Activated T-cell treated with anti-CD3 and anti-CD28 coated beads, Interleukin-2, amount 50 U/mL, for 72 hours (primary cell): ENCODE measurements at places on chromosomes 3 and 15. TPM values are rescaled to one million over a fixed set of nuclear protein-coding genes. Genes with fewer than 3 reads are reported as not detected.

Gene DAZL
- total RNA-seq = not detected

Gene C3orf20
- total RNA-seq = 1.1 TPM

Gene TMEM108
- 0.12 TPM for total RNA-seq

Gene RMDN3
- total RNA-seq = 30.7 TPM

Gene CHRNA7
- total RNA-seq = 0.51 TPM

Gene CMTM8
- 9.0 TPM for total RNA-seq

Gene PHC3
- total RNA-seq = 71.1 TPM

Gene TEX55
- not detected for total RNA-seq

Gene SLC51B
- not detected for total RNA-seq

Gene RTP3
- total RNA-seq = not detected

DNA sequence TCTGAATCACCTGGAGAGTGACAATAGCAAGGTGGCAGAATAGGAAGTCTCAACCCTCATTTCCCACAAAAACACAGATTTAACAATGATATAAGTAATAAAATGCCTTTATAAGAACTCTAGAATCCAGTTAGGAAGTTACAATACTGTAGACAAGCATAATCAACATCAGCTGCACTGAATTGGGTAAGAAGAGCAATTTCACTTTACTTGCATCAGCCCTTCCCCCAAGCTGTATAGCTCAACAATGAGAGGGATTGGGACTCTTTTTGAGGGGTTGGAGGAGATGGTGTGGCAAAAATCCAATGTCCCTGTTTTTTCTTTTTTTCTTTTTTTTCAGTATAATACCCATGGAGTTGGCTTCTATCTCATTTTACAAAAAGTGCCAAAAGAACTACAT lies 63.1 kb downstream of the SERP1 start:
- no peak for DNase-seq
- H3K27ac ChIP-seq = no peak overlapping the region
- no peaks in the 10 kb centered on the region for H3K27me3 ChIP-seq
- H3K36me3 ChIP-seq = peaks cover 12% of the 10 kb centered on the region
- no peaks in the 10 kb centered on the region for H3K4me1 ChIP-seq
- no peak overlapping the region for H3K4me3 ChIP-seq

DNA sequence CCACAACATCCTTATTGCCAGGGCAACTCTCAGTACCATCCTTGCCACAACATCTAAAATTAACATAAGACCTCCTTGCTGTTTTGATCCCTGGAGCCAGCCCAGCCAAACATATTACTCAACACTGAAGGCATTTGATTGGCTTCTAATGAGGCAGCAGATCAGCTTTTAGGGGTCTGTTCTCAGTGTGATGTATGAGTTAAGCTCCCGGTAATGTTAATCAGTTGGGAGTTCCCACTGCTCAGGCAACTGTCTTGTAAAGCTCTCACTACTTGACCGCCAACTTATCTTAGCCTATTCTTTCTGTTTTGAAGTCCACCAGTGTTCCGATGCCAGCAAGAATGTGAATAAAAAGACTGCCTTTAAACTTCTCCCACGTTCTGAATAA lies 158.9 kb downstream of the FOXB1 start:
- no peak for DNase-seq
- peaks cover 39% of the 10 kb centered on the region for H3K27me3 ChIP-seq
- no peaks in the 10 kb centered on the region for H3K4me1 ChIP-seq

- no peaks in the 10 kb centered on the region for H3K27me3 ChIP-seq
- no peak overlapping the region for H3K27ac ChIP-seq
- H3K36me3 ChIP-seq = no peaks in the 10 kb centered on the region
- no peak overlapping the region for H3K4me3 ChIP-seq
- H3K4me1 ChIP-seq = no peaks in the 10 kb centered on the region
These were observed 181.8 kb downstream of the MCTP2 start for GRCh38 chr15:94412979-94413746.

GRCh38 chr3:173889596-173889995 lies 492.1 kb downstream of the NLGN1 start:
- no peak for DNase-seq
- H3K27ac ChIP-seq = no peak overlapping the region
- no peaks in the 10 kb centered on the region for H3K4me1 ChIP-seq
- H3K4me3 ChIP-seq = no peak overlapping the region
- no peaks in the 10 kb centered on the region for H3K36me3 ChIP-seq
- no peaks in the 10 kb centered on the region for H3K27me3 ChIP-seq

DNA sequence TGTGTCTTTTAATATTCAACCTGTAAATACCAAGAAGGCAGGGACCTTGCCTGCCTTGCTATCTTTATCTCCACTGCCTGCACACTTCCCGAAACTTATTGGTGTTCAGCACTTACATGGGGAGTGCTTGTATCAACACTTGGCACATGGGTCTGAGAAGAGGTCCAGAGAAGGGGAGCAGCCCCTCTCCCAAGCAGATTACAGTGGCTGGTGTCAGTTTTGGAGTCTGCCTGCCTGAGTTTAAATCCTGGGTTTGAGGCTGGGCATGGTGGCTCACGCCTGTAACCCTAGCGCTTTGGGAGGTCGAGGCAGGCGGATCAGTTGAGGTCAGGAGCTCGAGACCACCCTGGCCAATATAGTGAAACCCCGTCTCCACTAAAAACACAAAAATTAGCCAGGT lies 20.3 kb downstream of the MESD start:
- DNase-seq = no peak
- H3K27ac ChIP-seq = no peak overlapping the region
- peaks cover 5% of the 10 kb centered on the region for H3K4me1 ChIP-seq

DNA sequence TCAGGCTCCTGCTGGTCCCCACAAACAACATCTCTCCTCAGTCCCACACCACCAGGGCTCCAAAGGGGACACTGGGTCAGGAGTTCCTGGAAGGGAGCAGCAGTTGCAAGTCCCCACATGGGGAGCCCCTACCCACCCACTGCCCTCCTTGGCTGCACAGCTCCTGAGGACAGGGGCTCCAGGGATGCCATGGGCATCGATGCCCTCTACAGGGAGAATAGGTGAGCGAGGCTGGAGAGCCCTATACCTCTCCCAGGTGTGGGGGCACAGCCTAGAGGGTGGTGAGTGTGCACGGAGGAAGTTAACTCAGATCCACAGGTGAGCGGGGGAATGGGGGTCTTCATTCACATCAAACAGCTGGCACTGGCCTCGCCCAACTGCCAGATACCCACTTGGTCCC lies 141.2 kb upstream of the LINGO1 start:
- H3K36me3 ChIP-seq = no peaks in the 10 kb centered on the region
- H3K4me3 ChIP-seq = no peak overlapping the region
- no peaks in the 10 kb centered on the region for H3K4me1 ChIP-seq
- H3K27me3 ChIP-seq = no peaks in the 10 kb centered on the region
- DNase-seq = no peak

GRCh38 chr3:50655009-50655830 lies 19.5 kb upstream of the DOCK3 start:
- H3K4me1 ChIP-seq = peaks cover 31% of the 10 kb centered on the region
- DNase-seq = peak; percentile 23
- no peaks in the 10 kb centered on the region for H3K27me3 ChIP-seq

DNA sequence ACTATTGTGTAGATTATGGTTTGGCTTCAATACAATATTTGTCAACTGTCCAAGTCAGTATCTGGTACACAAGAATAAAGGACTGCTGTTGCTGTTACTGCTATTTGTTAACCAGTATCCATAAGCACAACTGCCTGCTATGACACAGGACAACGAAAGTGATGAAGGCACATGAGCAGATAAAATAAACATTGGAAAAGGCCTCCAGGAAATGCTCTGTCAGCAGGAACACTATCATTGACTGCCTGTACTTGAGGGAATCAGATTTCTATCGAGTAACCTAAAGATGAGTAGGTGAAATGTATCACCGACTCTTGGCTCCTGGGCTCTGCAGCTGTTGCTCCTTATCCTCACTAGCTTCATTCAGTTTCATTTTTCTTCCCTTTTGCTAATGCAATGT lies 56.5 kb downstream of the FMN1 start:
- H3K4me3 ChIP-seq = no peak overlapping the region
- peaks cover 22% of the 10 kb centered on the region for H3K27me3 ChIP-seq
- no peak for DNase-seq
- no peaks in the 10 kb centered on the region for H3K36me3 ChIP-seq
- no peak overlapping the region for H3K27ac ChIP-seq

- no peaks in the 10 kb centered on the region for H3K27me3 ChIP-seq
- no peak for DNase-seq
- no peak overlapping the region for H3K4me3 ChIP-seq
- H3K4me1 ChIP-seq = no peaks in the 10 kb centered on the region
These were observed 22.3 kb downstream of the RNU5B-1 start for GRCh38 chr15:65326818-65327217.

DNA sequence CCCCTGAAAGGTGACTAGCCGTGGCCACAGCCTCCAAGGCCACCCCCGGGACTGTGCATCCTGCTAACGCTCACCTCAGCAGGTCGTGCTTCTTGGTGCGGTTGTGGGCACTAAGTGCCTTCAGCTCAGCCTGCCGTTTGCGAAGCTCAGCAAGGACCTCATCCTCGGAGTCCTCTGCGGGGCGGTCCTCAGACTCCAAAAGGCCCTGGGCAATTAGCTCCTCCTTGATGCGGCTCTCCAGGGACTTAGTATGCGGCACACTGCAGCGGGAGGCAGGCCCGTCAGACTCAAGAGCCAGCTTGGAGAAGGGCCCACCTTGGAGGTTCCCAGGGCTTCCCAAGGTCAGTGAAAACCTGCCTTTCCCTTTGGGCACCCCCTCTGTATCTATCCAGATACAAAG lies 8.3 kb downstream of the TADA3 start:
- H3K27me3 ChIP-seq = no peaks in the 10 kb centered on the region
- H3K4me1 ChIP-seq = peaks cover 72% of the 10 kb centered on the region
- no peak for DNase-seq
- H3K4me3 ChIP-seq = no peak overlapping the region
- H3K27ac ChIP-seq = no peak overlapping the region

DNA sequence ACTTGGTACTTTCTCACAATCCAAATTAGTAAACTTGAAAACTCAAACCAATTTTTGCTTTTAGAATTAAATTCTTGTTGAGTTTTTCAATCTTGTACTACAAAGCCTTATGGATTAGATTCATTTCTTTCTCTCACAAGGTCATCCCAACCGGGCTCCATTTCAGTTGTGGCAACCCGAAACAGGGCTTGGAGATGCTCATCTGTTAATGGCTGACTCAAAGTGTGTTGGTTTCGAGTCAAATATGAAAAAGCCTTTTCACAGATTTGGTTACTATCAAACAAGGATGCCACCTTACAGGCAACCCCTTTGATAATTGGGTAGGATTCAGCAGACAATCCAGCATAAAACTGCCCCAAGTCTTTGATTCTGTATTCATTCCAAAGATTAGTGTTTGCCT lies 1.8 kb downstream of the EPM2AIP1 start:
- no peak overlapping the region for H3K27ac ChIP-seq
- H3K4me3 ChIP-seq = no peak overlapping the region
- peaks cover 47% of the 10 kb centered on the region for H3K4me1 ChIP-seq
- peaks cover 12% of the 10 kb centered on the region for H3K36me3 ChIP-seq
- H3K27me3 ChIP-seq = no peaks in the 10 kb centered on the region

- H3K27me3 ChIP-seq = no peaks in the 10 kb centered on the region
- no peak overlapping the region for H3K4me3 ChIP-seq
- H3K4me1 ChIP-seq = no peaks in the 10 kb centered on the region
- no peaks in the 10 kb centered on the region for H3K36me3 ChIP-seq
- H3K27ac ChIP-seq = no peak overlapping the region
These were observed 9.7 kb downstream of the NEIL1 start for GRCh38 chr15:75356517-75356916.

DNA sequence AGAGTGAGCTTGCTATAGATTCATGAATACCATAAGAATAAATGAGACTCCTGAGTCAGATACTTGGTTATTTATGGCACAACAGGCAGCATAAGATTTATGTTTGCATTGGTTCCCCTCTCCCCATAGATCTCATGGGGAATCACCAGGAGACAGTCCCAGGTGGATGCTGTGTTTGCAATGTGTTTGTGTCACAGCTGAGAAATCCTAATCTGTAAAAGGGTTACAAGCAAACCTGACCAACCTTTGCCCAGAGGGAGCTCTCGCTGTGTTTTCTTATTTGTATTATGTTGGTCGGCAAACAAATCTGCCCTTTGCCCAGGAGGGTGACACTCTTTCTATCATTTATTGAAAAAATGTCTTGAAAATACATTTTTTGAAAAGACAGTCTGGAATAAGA lies 236.2 kb downstream of the ZPLD1 start:
- peaks cover 24% of the 10 kb centered on the region for H3K27me3 ChIP-seq
- no peak overlapping the region for H3K27ac ChIP-seq
- no peak overlapping the region for H3K4me3 ChIP-seq
- no peaks in the 10 kb centered on the region for H3K4me1 ChIP-seq
- H3K36me3 ChIP-seq = no peaks in the 10 kb centered on the region

DNA sequence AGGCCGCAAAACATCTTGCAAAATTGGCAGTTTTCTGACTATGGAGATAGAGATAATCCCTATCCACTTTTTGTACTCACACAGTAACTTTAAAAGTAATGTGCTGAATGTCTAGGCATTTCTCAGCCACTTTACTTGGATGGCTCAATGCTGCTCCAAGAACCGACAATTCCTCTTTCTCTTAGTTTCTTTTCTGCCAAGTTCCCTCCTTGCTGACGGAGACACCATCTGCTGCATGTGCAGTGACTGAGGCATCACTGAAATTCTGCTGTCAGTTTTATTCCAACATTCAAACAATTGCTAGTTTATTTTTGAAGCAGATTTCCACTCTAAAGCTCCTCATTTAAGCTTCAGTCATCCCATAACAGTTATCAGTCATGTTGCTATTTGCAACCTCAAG lies 116.0 kb upstream of the RBMS3 start:
- H3K4me1 ChIP-seq = no peaks in the 10 kb centered on the region
- no peak overlapping the region for H3K27ac ChIP-seq
- H3K4me3 ChIP-seq = no peak overlapping the region

- no peak overlapping the region for H3K27ac ChIP-seq
- H3K36me3 ChIP-seq = no peaks in the 10 kb centered on the region
- DNase-seq = no peak
- no peak overlapping the region for H3K4me3 ChIP-seq
- H3K4me1 ChIP-seq = no peaks in the 10 kb centered on the region
These were observed 1.0 kb upstream of the RYR3 start for GRCh38 chr15:33309602-33310276.

GRCh38 chr3:139119331-139120025 lies 74.8 kb upstream of the PRR23C start:
- no peaks in the 10 kb centered on the region for H3K4me1 ChIP-seq
- no peak overlapping the region for H3K4me3 ChIP-seq
- DNase-seq = no peak
- H3K27me3 ChIP-seq = no peaks in the 10 kb centered on the region
- no peaks in the 10 kb centered on the region for H3K36me3 ChIP-seq
- H3K27ac ChIP-seq = no peak overlapping the region

DNA sequence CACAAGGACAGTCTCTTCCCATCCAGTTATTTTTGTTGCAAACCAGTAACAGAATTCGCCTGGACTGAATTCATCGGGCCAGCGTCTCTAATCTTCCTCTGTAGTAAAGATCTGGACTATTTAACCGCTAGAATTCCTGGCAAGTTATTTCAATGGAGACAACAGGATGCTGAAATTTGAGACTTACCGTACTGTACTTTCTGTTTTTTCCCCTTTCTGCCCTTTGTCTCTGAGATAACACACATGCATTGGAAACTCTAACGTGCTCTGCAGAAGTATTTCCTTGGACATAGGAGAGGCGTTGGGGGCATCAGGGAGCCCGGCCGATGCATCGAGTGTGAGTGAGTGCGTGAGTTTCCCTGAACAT lies 61.5 kb downstream of the ASB7 start:
- no peak overlapping the region for H3K4me3 ChIP-seq
- no peak for DNase-seq
- H3K27ac ChIP-seq = no peak overlapping the region
- H3K36me3 ChIP-seq = no peaks in the 10 kb centered on the region
- H3K27me3 ChIP-seq = peaks cover 7% of the 10 kb centered on the region
- no peaks in the 10 kb centered on the region for H3K4me1 ChIP-seq
